ENCODE measurements at places on chromosomes 5 and 9. TPM values are rescaled to one million over a fixed set of nuclear protein-coding genes. Genes with fewer than 3 reads are reported as not detected.

Gene PCDHB15
- total RNA-seq, result 4.5 TPM

Gene SV2C
- 0.23 TPM for total RNA-seq

DNA sequence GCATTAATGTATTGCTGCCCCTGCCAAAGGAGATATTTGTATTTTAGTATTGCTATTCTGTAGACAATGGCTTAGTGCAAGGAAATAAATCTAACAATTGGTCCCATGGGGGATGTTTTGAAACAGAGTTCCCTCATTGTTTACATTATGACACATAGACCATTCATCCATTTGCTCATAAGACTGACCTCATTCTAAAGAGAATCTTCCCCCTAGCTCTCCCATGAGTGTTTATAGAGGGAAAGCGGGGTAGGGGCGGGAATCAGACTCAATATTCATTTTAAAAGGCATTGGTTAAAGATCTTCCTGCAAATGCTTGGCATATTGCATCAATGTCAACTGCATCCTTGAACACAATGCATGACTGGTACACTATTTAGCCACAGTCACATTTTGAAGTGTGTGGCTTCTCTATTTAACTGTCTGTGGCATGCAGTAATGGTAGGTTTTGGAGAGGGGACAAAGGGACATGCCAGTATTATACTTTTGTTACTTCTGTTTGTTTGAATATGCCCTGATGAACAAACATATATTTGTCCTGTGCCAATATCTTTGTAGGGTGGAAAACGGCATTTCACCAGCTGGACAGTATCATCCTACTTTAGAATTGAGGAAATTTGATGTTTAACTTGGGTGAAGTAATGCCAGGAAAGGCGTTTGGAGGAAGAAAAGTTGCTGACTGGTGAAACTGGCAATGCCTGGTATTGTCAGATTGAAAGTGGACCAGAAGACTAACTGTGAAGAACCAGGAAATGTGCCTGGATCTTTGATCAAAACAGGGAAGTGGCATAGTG is 84.1 kb upstream of the MEGF10 start:
- no peaks in the 10 kb centered on the region for H3K36me3 ChIP-seq
- H3K27me3 ChIP-seq, result no peaks in the 10 kb centered on the region
- H3K4me1 ChIP-seq, result no peaks in the 10 kb centered on the region
- no peak for DNase-seq
- no peak overlapping the region for H3K4me3 ChIP-seq
- no peak overlapping the region for H3K27ac ChIP-seq

- H3K4me1 ChIP-seq, result peaks cover 10% of the 10 kb centered on the region
- H3K36me3 ChIP-seq, result no peaks in the 10 kb centered on the region
- H3K27ac ChIP-seq, result no peak overlapping the region
- DNase-seq, result no peak
- no peaks in the 10 kb centered on the region for H3K27me3 ChIP-seq
Observed at GRCh38 chr5:178538741-178539229, 51.4 kb downstream of the COL23A1 start.

- no peak for DNase-seq
- H3K36me3 ChIP-seq, result no peaks in the 10 kb centered on the region
- H3K27ac ChIP-seq, result no peak overlapping the region
- H3K4me1 ChIP-seq, result no peaks in the 10 kb centered on the region
Observed at GRCh38 chr9:31520301-31521085, 864.0 kb upstream of the ACO1 start.

DNA sequence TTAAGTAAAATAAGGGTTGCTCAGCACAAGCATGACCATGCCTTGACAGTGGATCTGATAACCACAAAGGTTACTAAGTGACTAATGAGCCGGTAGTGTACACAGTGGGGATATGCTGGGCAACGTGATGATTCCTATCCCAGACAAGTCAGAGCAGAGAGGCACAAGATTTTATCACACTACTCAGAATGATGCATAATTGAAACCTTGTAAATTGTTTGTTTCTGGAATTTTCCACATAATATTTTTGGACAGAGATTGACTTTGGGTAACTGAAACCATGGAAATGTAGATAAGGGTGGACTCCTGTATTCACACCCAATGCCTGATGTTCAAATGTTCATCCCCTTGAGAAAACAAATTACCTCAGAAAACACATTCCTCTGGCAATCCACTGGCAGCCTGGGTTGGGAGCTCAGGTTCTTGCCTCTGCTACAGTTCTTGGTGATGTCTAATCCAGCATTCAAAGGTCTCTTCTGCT is 16.2 kb upstream of the ERAP1 start:
- DNase-seq, result no peak
- no peak overlapping the region for H3K4me3 ChIP-seq
- H3K27me3 ChIP-seq, result no peaks in the 10 kb centered on the region
- H3K36me3 ChIP-seq, result no peaks in the 10 kb centered on the region

DNA sequence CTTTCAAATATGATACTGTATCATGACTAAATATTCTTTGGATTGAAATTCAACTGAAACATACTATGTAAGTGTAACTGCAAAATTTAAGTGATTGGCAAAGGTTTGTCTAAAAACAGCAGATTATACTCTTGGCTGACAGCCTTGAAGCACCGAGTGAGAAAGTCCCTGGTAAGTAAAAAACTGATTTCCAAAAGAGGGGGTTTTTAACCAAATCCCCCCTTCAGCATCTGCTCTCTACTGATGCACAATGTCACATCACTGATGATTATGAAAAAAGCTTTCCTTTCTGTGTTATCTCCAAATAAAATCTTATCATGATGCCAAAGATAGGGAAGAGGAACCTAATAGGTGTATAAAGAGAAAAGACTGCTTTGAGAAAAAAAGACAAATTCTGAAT is 141.0 kb downstream of the MEF2C start:
- H3K4me1 ChIP-seq, result peaks cover 43% of the 10 kb centered on the region
- no peak overlapping the region for H3K4me3 ChIP-seq
- no peaks in the 10 kb centered on the region for H3K36me3 ChIP-seq
- no peak for DNase-seq
- H3K27me3 ChIP-seq, result no peaks in the 10 kb centered on the region

DNA sequence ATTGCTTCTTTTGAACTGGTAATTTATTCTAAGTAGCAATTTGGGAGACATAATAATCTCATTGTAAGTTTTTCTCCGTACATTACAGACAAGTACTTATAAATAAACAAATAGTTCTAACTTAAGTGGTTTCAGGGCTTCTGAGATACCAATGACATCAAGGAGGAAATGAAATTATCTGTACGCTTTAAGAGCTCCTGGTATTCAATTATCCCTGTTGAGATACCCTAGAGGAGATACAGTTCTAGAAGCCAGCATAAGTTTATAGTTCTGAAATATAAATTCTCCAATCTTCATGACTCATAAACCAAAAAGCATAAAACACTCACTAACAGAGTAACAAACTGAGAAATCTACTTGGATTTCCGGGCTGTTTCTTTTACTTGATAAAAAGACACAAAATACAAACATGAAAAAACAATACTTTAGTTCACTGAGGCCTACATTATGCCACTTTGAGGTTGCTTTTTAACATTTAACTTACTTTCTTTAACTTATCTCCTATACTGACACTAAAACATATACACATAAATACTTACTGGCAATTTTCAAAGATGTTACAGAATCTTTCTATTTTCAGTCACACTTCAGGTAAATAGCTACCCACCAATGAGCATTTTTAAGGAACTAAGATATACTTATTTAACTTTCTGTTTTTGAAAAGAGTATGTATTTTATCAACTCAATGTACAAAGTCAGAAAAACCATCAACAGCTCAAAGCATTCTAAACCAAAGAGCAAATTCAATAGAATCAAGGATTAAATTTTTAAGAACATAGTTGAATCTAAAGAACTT is 7.5 kb downstream of the DCTN4 start:
- no peaks in the 10 kb centered on the region for H3K27me3 ChIP-seq
- peaks cover 28% of the 10 kb centered on the region for H3K4me1 ChIP-seq
- no peak overlapping the region for H3K27ac ChIP-seq
- H3K36me3 ChIP-seq, result peaks cover 43% of the 10 kb centered on the region
- no peak for DNase-seq
- no peak overlapping the region for H3K4me3 ChIP-seq

Measured in heart right ventricle (tissue), 16 donors.